ENCODE measurements at places on chromosomes 3 and 15. TPM values are rescaled to one million over a fixed set of nuclear protein-coding genes. Genes with fewer than 3 reads are reported as not detected.

The CACNA2D3 gene
- total RNA-seq, result not detected

- DNase-seq, result no peak
Measured at GRCh38 chr3:190517687-190518086, 3.8 kb downstream of the IL1RAP start.

The FOXL2 gene
- total RNA-seq, result not detected

The FAM81A gene
- 2.2 TPM for total RNA-seq

- DNase-seq, result no peak
Measured at GRCh38 chr15:69319384-69320375, 21.0 kb downstream of the PAQR5 start.

GRCh38 chr15:80890341-80891005 is 99.1 kb downstream of the MESD start:
- no peak for DNase-seq
